Large intestine (tissue), 12 donors: ENCODE measurements at places on chromosomes 7 and 10.

GRCh38 chr10:1240341-1240775 is 184.2 kb downstream of the WDR37 start:
- H3K36me3 ChIP-seq: no peaks in the 10 kb centered on the region
- H3K4me3 ChIP-seq: no peak overlapping the region
- H3K27ac ChIP-seq: no peak overlapping the region
- peaks cover 7% of the 10 kb centered on the region for H3K27me3 ChIP-seq
- no peaks in the 10 kb centered on the region for H3K4me1 ChIP-seq
- no peak for DNase-seq

DNA sequence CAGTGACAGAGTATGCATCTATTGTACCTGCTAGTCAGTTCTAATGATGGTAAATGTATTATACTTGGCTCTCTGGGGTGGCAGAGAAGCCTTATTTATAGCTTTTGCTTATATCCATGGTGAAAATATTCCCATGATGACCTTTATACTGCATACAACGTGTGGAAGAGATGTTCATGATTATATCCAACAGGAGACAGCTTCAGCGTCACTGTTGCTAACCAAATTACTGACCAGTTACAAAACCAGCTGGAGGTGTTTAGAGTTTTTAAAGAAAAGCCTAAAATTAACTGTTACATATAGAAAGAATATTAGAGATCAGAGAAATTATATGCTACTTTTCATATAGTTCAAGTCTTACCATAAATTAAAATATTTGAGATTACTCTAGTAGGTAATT is 280.8 kb downstream of the ETV1 start:
- no peaks in the 10 kb centered on the region for H3K36me3 ChIP-seq
- H3K27me3 ChIP-seq: no peaks in the 10 kb centered on the region
- no peak overlapping the region for H3K27ac ChIP-seq
- no peaks in the 10 kb centered on the region for H3K4me1 ChIP-seq
- no peak for DNase-seq

DNA sequence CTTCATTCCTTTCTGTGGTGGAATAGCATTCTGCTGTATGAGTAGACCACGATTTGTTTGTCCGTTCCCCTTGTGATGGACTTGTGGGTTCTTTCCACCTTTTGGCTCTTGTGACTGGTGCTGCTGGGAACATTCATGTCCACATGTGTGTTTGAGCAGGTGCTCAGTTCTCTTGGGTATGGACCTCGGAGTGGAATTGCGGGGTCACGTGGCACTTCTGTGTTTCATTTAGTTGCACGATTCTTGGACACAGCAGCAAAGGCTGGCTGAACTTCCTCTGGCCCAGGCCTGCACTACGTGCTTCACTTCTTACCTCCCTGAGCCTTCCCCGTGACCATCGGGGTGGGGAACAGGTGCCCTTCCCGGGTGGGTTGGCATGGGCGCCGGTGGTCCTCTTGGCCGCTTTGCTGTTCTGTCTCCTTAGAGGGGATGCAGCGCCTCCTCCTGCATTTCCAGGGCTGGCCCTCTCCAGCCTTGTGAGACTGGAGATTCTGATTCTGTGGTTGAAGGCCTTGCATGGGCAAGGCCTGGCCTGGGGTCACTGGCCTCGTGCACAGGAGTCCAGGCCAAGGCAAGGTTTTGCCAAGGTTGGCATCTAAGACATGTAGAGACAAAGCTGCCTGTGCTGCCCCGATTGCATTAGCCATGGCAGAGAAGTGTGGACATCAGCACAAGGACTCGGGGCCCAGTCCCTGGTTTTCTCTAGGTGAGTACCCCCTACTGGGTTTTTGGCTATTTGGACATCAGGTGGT is 25.1 kb downstream of the DOCK1 start:
- peaks cover 18% of the 10 kb centered on the region for H3K36me3 ChIP-seq
- no peak overlapping the region for H3K4me3 ChIP-seq
- no peak for DNase-seq
- H3K27ac ChIP-seq: no peak overlapping the region
- no peaks in the 10 kb centered on the region for H3K4me1 ChIP-seq
- H3K27me3 ChIP-seq: no peaks in the 10 kb centered on the region

- peaks cover 30% of the 10 kb centered on the region for H3K27me3 ChIP-seq
- no peak overlapping the region for H3K4me3 ChIP-seq
- DNase-seq: no peak
Measured at GRCh38 chr7:132352800-132353199, 223.5 kb downstream of the PLXNA4 start.

DNA sequence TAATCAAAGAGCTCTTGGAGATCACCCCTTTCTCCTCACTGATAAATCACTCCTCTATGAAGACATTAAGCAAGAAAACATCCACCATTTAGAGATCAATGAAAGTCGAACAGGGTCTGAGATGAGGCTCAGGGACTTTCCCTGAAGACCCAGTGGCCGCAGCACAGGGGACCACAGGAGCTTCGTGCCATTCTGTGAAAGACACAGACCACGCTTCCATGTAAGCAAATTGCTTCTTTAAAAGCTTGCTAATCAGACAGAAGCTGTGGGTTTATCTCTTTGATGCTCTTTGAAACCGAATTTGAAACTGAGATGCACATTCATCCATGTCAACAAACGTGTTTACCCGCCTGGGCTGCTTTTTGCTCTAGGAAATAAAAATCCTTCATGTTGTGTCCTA is 231.9 kb upstream of the PPP2R2D start:
- H3K36me3 ChIP-seq: no peaks in the 10 kb centered on the region
- no peak for DNase-seq

GRCh38 chr10:11869219-11869618 is 46.1 kb downstream of the PROSER2 start:
- peaks cover 13% of the 10 kb centered on the region for H3K36me3 ChIP-seq
- H3K4me3 ChIP-seq: no peak overlapping the region
- no peak for DNase-seq
- no peaks in the 10 kb centered on the region for H3K27me3 ChIP-seq

DNA sequence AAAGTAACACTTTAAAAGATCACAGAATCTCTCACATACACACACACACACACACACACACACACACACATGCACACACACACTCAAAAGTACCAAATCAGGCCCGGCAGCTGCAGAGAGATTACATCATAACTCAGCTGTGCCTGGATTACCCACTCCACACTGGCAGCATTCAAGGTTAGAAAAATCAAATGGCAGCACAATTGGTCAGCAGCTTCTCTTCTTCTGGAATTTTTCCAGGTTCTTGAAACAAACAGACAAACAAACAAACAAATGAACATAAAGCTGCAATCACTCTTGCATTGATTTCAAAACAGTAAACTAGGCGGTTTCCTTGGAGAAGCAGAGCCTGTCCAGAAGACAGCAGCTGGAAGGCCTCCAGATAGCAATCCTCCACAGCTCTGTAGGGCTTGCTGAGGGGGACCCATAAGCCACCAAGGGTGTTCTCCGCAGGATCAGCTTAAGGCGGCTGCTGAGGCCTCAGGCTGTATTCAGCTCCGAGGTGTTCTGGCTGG is 24.5 kb upstream of the FAM133B start:
- H3K4me1 ChIP-seq: peaks cover 2% of the 10 kb centered on the region
- no peaks in the 10 kb centered on the region for H3K27me3 ChIP-seq
- peaks cover 44% of the 10 kb centered on the region for H3K36me3 ChIP-seq
- H3K4me3 ChIP-seq: no peak overlapping the region
- DNase-seq: peak; percentile 38

GRCh38 chr10:86266446-86267242 is 100.0 kb downstream of the GRID1 start:
- no peak for DNase-seq
- no peak overlapping the region for H3K27ac ChIP-seq
- peaks cover 26% of the 10 kb centered on the region for H3K27me3 ChIP-seq
- no peaks in the 10 kb centered on the region for H3K4me1 ChIP-seq
- H3K4me3 ChIP-seq: no peak overlapping the region

DNA sequence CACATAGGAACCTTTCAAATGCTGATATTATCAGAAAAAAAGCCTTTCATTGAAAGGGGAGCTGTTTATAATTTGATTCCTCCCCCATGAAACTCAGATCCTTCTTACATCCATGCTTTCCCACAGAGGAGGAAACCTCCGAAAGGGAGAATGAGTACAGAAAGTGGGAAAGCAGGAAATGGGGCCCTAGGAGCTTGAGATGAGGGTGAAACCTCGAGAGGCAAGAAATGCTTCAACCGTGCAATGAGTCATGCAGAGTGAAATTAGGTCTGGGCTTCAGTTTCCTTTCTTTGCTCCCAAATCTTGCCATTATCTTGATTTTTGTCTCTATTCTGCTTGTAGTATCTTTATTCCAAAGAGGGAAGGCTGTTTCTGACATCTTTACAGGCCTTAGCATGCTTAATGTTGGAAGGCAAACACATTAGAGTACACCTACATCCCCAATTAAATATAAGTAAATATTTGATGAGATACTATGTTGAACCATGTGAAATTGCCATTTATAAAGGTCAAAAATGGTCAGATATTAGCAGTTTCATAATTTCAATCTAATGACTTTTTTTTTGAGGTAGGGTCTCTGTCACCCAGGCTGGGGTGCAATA is 79.1 kb downstream of the NAMPT start:
- no peak overlapping the region for H3K27ac ChIP-seq
- no peaks in the 10 kb centered on the region for H3K27me3 ChIP-seq
- DNase-seq: no peak
- H3K4me3 ChIP-seq: no peak overlapping the region
- no peaks in the 10 kb centered on the region for H3K4me1 ChIP-seq
- H3K36me3 ChIP-seq: no peaks in the 10 kb centered on the region

GRCh38 chr10:117217196-117217761 is 20.0 kb downstream of the KCNK18 start:
- no peaks in the 10 kb centered on the region for H3K36me3 ChIP-seq
- peaks cover 70% of the 10 kb centered on the region for H3K27me3 ChIP-seq
- DNase-seq: no peak
- no peak overlapping the region for H3K27ac ChIP-seq
- peaks cover 7% of the 10 kb centered on the region for H3K4me1 ChIP-seq

- no peak overlapping the region for H3K4me3 ChIP-seq
- peak overlapping the region; percentile 22 for H3K27ac ChIP-seq
- no peaks in the 10 kb centered on the region for H3K36me3 ChIP-seq
- H3K27me3 ChIP-seq: no peaks in the 10 kb centered on the region
- peaks cover 14% of the 10 kb centered on the region for H3K4me1 ChIP-seq
- DNase-seq: no peak
Measured at GRCh38 chr10:34480345-34480744, 334.8 kb downstream of the PARD3 start.

GRCh38 chr10:4939224-4940072 is 23.8 kb upstream of the AKR1C1 start:
- H3K4me1 ChIP-seq: peaks cover 24% of the 10 kb centered on the region
- H3K4me3 ChIP-seq: no peak overlapping the region
- peak; percentile 60 for DNase-seq
- no peak overlapping the region for H3K27ac ChIP-seq
- H3K27me3 ChIP-seq: no peaks in the 10 kb centered on the region

GRCh38 chr7:132532281-132532680 is 44.0 kb downstream of the PLXNA4 start:
- DNase-seq: no peak
- H3K36me3 ChIP-seq: no peaks in the 10 kb centered on the region
- H3K4me3 ChIP-seq: no peak overlapping the region
- peaks cover 12% of the 10 kb centered on the region for H3K27me3 ChIP-seq

GRCh38 chr10:77310288-77310840 is 327.2 kb downstream of the KCNMA1 start:
- no peaks in the 10 kb centered on the region for H3K36me3 ChIP-seq
- no peaks in the 10 kb centered on the region for H3K4me1 ChIP-seq
- no peak overlapping the region for H3K4me3 ChIP-seq
- no peak for DNase-seq

- no peaks in the 10 kb centered on the region for H3K27me3 ChIP-seq
- no peaks in the 10 kb centered on the region for H3K4me1 ChIP-seq
- DNase-seq: no peak
- H3K27ac ChIP-seq: no peak overlapping the region
Measured at GRCh38 chr7:106570146-106570545, 90.8 kb downstream of the CCDC71L start.

GRCh38 chr7:133776266-133776665 is 350.9 kb upstream of the LRGUK start:
- no peaks in the 10 kb centered on the region for H3K36me3 ChIP-seq
- H3K4me3 ChIP-seq: no peak overlapping the region
- H3K27me3 ChIP-seq: no peaks in the 10 kb centered on the region
- H3K4me1 ChIP-seq: no peaks in the 10 kb centered on the region

DNA sequence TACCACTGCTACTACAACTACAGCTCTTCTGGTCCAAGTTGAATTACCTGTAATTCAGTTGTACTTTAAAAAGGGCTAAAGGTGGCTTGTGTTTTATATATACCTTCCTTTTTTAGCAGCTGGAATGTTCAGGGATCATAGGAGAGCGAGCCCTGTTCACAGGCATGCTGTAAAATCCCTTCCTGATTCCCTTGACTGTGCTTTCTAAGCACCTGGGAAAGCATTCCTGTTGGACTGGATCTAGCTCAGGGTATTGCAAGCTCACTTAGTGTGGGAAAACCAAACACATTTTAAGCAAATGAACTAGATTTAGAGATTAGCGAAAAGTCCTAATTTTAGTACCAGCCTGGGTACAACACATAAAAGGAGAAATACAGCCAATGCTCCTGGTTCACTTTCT is 31.5 kb downstream of the BPGM start:
- H3K36me3 ChIP-seq: peaks cover 2% of the 10 kb centered on the region
- H3K4me1 ChIP-seq: no peaks in the 10 kb centered on the region
- H3K4me3 ChIP-seq: no peak overlapping the region
- H3K27me3 ChIP-seq: no peaks in the 10 kb centered on the region
- no peak overlapping the region for H3K27ac ChIP-seq
- DNase-seq: no peak

DNA sequence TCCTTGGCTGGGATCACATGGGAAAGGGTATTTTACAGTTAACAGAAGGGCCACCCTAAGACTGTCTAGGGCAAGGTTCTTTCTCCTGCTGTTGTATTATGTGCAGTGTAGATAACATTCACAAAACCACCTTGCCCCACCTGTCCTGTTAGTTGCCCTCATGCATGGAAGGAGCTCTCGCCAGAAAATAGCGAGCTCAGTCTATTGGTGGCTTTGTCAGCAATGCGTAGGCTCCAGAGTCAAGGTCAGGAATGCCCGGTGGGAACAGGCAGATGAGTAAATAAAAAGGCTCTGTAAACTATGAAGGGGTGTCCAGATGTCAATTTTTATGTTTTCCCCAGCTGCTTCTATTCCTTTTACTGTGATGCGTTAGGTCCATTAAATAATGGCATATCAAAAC is 107.1 kb upstream of the WDR11 start:
- peaks cover 2% of the 10 kb centered on the region for H3K27me3 ChIP-seq
- no peak overlapping the region for H3K27ac ChIP-seq

- H3K36me3 ChIP-seq: no peaks in the 10 kb centered on the region
- no peaks in the 10 kb centered on the region for H3K4me1 ChIP-seq
- no peak overlapping the region for H3K4me3 ChIP-seq
- no peaks in the 10 kb centered on the region for H3K27me3 ChIP-seq
- H3K27ac ChIP-seq: no peak overlapping the region
Measured at GRCh38 chr7:32661501-32661900, 166.2 kb downstream of the AVL9 start.

GRCh38 chr10:101354328-101355071 is 535 bp downstream of the BTRC start:
- H3K27ac ChIP-seq: peak overlapping the region; percentile 85
- no peak for DNase-seq
- H3K36me3 ChIP-seq: no peaks in the 10 kb centered on the region
- peaks cover 6% of the 10 kb centered on the region for H3K4me1 ChIP-seq
